NCI-H1417 treated with DMSO at 0.1 percent for 48 hours (cell line): ENCODE measurements at places on chromosomes 2 and 18.
A peak's percentile ranks its signal among the peaks of the same experiment; 100 is the strongest.

DNA sequence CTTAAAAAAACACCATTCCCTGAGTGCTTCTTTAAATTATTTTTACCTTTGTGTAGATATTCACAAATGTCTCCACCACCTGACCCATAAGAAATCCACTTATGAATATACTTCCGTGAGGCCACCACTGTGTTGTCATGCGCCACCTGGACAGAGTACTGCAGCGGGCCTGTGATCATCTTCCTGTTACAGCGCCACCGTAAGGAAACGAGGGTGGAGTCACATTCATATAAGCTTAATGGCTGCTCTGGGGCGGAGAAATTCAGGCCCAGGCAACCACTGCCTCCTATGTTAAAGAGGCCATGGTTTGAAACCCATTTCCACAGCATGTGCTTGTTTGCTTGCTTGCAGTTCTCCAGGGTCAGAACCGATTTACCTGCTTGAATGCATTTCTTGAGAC is 17.7 kb downstream of the PLA2R1 start:
- no peak for DNase-seq

- no peak for DNase-seq
Observed at GRCh38 chr2:113877711-113878598, 11.9 kb upstream of the ACTR3 start.

DNA sequence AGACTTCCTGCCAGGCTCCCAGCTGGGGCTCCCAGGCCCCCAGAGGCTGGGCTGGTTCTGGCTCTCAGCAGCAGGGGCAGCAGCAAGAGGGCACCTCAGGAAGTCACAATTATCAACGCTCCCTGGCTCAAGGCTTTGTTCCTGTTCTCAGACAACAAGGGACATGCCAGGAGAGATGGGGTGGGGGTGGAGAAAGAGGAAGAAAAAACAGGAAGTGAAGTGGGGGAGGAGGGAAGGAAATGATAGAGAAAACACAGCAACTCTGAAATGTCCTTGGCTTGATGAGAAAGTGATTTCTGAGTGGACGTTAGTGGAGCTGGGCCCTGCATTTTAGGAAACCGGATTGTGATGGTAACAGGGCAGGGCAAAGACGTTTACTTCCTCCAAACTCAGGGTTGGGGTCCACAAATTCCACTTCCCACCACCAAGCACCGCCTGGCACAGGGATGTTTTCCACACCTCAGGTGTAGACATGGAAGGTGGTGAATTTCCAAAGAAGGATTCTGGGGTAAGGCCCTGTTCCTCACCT is 40.4 kb downstream of the CYRIA start:
- DNase-seq = no peak

DNA sequence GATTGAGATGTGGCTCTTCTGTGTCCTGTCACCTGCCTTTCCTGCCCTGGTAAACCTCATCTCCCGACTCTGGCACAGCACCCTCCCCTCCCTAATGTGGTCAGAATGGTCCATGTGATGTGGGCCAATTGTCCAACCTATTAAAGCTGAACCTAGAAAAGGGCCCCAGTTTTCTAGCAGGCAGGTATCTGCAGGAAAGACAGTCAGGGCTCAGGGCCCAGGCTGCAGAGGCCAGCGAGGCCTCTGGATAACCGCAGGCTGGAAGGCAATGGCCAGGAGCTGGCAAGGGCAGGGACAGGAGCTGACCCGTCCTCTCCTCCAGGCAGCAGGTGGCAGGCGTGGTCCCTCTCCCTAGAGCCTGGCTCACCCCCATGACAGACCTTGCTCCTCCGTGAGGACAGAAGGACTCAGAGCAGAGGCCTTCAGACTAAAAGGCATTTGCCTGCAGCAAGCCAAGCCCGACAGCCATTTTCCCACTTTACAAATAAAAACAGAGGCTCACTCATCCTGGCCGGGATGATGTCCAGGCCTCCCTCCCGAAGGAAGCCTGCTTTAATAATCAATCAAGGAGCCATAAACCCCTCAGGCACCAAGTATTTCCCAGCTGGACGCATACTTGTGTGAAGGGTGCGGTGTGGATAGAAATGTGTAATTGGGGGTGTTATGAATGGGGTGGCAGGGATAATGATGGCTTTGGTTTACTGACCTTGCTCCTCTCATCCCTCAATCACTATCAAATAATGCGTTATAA is 107.1 kb downstream of the TWIST2 start:
- DNase-seq = no peak

GRCh38 chr18:80176334-80177073 is 67.4 kb downstream of the ADNP2 start:
- DNase-seq = peak; percentile 30

GRCh38 chr18:50428531-50429206 is 53.8 kb downstream of the SKA1 start:
- no peak for DNase-seq

DNA sequence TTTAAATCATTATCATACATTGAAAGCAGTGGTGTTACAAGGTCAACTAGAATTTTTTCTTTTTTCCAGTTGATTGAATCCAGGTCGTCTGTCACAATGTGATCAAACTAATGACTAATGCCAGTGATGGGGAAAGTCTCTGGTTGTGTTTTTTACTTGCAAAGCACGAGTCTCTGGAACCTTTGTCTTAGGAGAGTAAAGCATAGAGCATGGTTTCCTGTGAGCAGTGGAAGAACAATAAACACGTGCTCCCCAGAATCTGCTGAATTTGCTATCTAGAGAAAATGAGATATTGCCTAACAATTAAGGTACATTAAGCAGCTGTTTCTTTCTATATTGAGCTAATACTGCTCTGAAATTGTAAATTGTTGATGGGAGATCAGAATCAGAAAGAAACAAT is 1332.4 kb upstream of the TMEFF2 start:
- DNase-seq = no peak

DNA sequence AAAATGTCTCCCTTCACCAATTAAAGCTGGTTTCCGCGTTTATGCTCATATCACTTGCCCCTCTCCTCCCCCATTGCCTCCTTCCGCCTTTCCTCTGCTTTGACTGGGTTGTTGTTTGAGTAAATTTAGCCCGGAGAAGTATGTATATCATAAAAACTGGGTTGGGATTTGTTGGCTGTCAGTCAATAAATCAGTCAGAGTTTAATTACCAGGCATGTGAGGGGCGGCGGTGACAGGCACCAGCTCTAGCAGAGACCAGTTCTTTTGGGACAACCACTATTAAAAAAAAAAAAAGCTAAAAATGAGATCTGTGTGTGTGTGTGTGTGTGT is 382.4 kb upstream of the SMIM21 start:
- DNase-seq = no peak

DNA sequence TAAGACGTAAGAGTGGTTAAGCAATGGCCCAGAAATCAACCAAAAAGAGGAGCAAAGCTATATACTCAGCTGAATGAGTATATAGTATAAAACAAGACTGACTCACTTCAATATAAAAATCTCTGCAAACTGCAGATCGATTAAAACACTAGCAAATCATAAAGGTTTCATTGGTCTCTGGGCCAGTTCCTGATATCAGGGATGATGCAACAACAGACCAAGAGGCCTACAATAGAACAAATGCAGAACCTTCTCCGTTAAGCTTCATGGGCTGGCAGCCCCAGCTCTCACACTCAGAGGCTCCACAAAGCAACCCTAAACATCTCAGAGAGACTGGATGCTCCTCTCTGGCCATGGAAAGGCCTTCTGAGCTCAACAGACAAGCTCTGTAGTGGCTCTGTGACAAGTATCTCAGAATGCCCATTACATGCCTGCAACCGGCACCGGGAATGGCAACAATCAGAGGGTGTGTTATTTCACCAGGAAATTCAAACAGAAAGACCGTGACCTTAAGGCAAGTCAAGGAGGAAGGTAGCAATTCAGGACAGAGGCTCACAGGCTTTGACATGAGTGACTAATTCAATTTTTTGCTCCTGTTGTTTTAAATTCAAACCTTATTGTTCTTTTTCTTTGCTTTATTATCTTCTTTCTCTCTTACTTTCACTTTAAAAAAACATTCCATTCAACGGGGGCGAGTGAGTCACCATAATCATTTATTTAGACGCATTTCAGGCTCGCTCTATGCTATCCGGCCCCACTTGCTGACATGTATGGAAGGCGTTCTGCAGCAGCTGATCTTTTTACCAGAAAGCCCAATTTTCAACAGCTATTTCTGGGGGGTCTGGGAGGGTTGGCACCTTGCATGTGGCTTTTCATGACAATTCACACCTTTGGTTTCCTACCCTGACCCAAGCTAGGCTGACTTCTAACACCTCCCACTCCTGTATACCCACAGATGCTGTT is 15.1 kb downstream of the CYRIA start:
- no peak for DNase-seq

DNA sequence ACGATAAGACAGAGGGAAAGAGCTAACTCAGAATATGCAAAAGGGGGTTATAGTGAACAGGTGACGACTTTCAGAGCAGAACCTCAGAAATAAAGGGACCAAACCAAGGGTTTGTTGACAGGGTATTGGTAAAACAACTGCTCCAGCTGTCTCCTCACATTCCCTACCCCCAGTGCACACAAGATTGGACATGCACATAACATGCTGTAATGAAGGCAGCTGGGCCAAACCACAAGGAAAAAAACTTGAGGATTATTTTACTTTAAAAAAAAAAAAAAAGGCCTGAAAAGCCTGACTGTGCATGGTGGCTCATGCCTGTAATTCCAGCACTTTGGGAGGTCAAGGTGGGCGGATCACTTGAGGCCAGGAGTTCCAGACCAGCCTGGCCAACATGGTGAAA is 3.5 kb downstream of the RBM43 start:
- no peak for DNase-seq

- DNase-seq = no peak
Observed at GRCh38 chr2:105786231-105787230, 41.8 kb downstream of the NCK2 start.

GRCh38 chr2:64594226-64594989 is 59.3 kb downstream of the SERTAD2 start:
- no peak for DNase-seq

DNA sequence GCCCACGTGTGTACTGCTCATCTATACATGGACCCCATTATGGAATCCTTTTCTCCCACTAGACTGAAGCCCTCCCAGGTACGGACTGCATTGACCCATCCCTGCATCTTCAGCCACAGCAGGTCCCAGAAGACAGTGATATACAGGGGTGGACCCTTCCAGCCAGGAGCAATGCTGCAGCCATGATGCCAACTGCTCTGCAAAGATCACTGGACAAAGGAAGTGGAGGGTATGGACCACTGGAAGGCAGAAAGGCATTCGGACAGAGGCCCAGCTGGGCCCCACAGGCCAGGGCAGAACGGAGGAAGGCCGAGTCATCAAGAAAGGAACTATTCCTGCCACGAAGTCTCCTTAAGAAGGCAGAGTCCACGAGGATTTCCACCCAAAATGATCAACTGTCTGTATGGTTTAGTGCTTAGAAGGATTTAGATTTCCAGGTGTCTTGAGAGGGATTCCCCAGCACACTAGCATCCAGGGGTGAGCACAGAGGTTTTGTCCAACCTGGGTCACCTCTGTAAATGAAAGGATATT is 93.4 kb downstream of the TWIST2 start:
- DNase-seq = no peak

DNA sequence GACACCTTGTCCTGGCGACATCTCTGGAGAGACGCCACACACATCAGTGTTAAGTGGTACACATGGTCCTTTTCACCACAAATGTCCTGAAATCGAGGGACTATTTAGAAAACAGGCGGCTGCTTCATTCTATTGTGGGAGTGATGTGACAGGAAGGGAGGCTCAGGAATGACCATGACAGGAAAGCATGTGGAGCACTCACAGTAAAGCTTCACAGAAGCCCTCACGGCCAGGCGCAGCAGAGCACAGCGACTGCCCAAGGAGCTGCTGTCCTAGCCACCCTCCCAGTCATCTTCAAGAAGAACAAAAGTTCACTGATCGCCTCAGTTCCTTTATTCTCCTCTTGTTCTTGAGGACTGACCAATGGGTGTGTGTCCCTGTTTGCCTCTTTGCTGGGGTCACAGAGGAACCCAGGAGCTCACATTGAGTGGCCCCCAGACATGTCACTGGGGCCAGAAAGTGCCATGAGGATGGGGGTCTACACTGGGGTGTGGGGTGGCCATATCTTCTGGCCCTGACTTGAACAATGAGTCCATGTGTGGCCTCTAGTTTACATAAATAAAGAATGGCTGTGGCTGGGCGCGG is 84.6 kb upstream of the RANBP2 start:
- no peak for DNase-seq

- DNase-seq = no peak
Observed at GRCh38 chr18:46184727-46185126, 80.5 kb downstream of the HAUS1 start.

- no peak for DNase-seq
Observed at GRCh38 chr2:238445409-238446190, 18.9 kb downstream of the ASB1 start.

GRCh38 chr2:62364791-62365528 is 141.0 kb downstream of the TMEM17 start:
- DNase-seq = no peak

DNA sequence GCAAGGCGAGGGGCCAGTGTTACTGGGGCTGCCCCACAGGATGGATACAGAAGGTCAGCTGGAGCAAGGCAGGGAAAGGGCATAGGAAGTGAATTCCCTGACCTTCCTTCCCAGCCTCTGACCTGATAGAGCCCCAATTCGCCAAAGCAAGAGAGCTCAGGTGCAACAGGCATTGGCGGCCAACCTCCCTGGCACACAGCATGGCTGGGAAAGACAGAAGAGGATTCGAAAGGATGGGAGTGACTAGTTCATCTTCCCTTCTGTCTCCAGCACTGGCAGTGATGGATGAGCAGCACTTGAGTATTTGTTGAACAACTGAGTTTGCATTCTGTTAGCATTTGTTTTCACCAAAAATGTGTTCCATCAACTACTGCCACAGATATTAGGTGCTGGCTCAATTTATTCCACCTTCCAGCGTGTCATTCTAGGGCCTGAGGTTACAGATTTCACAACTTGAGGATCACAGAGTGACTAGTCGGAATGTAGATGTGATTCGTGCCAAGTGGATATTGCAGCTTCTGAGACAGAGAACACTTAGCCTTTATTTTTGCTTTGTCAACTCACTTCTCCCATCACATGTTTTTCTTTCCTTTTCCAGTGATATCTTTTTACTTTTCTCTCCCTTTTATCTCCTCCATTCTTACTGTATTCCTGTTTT is 6.2 kb downstream of the COPS8 start:
- DNase-seq = no peak

- DNase-seq = no peak
Observed at GRCh38 chr2:43175020-43175441, 51.4 kb downstream of the ZFP36L2 start.

DNA sequence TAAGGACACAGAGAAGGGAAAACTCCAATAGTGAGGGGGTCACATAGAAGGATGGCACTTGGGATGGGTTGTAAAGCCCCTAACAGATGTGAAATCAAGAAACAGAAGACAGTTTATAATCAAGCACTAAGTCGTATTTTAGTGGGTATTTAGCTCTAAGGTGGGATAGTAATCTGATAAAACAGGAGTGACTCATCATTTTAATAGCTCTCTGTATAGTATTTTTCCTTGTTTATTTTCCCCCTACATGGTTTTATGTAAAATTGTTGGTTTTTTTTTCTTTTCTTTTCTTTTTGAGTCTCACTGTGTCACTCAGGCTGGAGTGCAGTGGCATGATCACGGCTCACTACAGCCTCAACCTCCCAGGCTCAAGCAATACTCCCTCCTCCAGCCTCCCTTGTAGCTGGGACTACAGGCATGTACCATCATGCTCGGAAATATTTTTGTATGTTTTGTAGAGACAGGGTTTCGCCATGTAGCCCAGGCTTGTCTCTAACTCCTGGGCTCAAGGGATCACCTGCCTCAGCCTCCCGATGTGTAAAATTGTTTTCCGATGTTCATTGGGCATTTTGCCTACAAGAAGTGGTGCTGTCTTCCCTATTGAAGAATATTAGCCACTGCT is 142.6 kb upstream of the SERPINE2 start:
- DNase-seq = no peak

GRCh38 chr2:217899231-217900009 is 103.4 kb downstream of the TNS1 start:
- DNase-seq = no peak

- DNase-seq = no peak
Observed at GRCh38 chr2:202061695-202062094, 11.4 kb upstream of the KIAA2012 start.
